NCI-H446 (cell line): ENCODE measurements at places on chromosomes 1 and 21.
A peak's percentile ranks its signal among the peaks of the same experiment; 100 is the strongest.

- DNase-seq, result no peak
Observed at GRCh38 chr1:150749720-150750311, 15.8 kb downstream of the CTSS start.

DNA sequence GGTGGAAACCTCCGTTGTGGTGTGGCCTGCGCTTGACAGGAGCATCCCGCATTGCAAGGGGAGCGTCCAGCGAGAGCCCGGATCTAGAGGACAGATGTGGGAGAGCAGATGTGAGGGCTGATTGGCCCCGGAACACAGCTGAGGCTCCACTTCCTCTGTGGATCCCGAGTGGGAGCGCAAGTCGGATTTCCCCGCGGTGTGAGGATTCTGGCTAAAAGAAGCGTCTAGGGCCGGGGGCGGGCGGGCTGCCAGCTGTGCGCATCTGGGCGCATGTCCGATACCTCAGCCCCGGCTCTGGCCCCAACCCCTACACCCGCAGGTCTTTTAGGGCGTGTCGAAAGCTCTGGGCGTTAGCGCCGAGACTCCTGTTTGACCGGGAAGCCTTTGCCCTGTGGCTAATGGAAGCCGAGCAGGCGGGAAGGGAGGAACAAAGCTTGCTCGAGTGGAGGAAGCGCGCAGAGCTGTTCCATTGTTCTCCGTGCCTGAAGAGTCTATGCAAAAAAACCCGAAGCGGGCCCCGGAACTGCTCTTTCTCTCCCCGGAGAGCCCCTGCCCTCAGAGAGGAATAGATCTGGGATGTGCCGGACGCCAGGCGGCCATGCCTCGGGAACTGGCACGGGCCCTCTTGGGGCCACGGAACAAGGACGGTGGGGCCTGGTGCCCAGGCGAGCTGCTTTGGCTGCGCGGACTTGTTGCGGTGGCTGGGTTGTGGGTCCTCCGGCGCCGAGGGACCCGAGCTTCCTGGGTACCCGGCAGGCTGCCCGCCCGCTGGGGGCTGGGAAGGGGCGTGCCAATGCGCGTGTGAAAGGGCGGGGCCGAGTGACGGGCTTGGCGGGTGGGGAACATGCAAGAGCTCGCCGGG, 111.1 kb downstream of the NAV1 start:
- DNase-seq, result peak; percentile 34

DNA sequence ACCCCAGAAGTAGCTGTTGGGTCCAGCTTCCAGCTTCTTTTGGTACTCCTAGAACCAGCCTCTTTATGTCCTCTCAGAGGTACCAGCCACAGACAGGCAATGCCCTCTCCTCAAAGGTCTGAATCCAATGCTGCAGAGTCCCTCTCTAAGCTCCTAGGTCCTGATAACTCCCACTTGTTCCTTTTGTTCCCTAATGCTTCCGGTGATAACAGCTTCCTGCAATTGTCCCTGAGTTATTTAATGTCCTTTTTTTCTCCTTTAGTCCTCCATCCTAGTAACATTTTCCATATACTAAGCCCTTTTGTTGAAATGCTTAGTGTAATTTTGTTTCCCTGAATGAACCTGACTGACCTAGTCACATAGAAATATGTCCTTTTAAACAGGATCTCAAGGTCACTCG, 201.7 kb upstream of the BEND5 start:
- DNase-seq, result no peak

GRCh38 chr1:236854605-236854983, 59.5 kb downstream of the MTR start:
- no peak for DNase-seq

DNA sequence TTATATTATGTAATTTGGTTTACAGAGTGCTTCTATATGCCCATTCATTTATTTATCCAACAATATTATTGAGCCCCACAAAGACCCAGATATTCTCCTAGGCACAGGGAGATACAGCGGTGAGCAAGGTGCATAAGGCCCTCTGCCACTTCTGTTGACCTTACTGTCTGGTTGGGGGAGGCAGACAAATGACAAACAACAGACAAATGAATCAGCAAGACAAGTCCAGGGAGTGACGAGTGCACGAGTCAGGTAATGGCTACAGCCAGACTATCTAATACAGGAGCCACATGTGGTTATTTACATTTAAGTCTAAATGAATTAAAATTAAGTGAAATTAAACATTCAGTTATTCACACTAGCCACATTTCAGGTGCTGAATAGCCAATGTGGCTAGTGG, 22.0 kb upstream of the BCAR3 start:
- no peak for DNase-seq

DNA sequence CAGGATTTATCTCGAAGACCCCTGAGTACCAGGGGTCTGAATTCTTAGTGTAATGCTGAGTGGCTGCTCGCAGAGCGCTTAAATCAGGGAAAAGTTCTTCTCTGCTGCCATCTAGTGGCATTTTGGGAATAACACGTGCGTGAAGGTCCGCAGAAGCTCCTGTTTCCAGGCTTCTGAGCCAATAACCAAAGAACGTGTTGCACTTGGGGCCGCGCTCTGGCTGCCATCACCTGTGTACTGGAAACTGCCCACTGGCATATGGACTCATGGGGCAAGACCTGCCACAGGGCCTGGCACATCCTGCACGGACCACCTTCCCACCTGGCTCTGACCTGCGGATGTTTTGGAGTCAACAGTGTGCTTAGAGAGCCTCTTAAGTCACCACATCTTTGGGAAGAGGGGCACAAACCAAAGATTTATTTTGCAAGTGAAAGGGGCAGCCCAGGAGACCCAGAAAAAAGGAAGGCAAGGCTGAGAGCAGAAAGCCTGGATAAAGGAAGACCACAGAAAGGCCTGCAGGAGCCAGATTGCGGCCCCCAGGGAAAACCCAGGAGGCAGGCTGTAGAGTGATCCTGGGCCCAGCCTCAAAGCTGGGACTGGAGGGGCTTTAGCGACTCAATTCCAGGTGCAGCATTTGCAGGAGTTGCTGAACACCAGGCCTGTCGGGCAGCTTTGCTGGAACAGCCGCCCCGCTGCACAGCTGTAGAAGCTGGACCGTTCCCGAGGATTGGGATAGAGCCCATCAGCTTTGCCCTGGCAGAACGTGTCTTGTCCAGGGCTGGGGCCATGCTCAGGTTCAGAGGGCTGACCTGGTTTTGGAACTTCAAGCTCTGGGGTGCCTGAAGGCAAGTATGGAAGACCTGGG, 13.0 kb downstream of the CHIT1 start:
- DNase-seq, result peak; percentile 85

- DNase-seq, result no peak
Observed at GRCh38 chr1:244962130-244962529, 97.8 kb upstream of the HNRNPU start.

GRCh38 chr1:169371404-169371803, 3.4 kb downstream of the BLZF1 start:
- DNase-seq, result no peak

GRCh38 chr1:184310157-184310819, 76.5 kb upstream of the C1orf21 start:
- DNase-seq, result no peak

GRCh38 chr1:225517697-225518096, 89.9 kb upstream of the LBR start:
- DNase-seq, result no peak

- peak; percentile 63 for DNase-seq
Observed at GRCh38 chr1:215568299-215568692, 1.2 kb downstream of the KCTD3 start.

- DNase-seq, result no peak
Observed at GRCh38 chr1:209086486-209087192, 496.9 kb upstream of the CAMK1G start.
